Posterior cingulate gyrus (tissue), 11 donors: ENCODE measurements at places on chromosomes 1 and 21.

DNA sequence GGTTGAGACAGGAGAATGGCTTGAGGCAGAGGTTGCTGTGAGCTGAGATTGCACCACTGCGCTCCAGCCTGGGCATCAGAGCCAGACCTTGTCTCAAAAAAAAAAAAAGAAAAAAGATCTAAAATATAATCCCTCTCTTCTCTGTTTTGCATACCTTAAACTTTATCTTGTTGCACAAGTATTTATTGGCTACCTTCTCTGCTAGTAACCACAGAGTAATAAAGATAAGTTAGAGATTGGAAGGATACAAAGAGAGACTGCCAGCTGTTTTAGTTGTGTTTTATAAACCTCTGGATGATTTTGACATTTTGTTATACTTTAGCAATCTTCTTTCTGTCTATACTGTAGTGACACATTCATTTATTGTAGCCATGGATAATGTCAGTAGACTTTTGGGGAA, 27.7 kb downstream of the AGO3 start:
- DNase-seq = no peak

- DNase-seq = no peak
These were observed 73.9 kb downstream of the RAB3GAP2 start for GRCh38 chr1:220198186-220199005.

GRCh38 chr21:45145146-45145545, 70.8 kb downstream of the ADARB1 start:
- DNase-seq = no peak

GRCh38 chr1:85048296-85049064, at the start of gene MCOLN3:
Gene MCOLN3 (minus strand): TSS chr1:85048500. CDS start chr1:85045360, 3,140 bp downstream.
- DNase-seq = no peak

DNA sequence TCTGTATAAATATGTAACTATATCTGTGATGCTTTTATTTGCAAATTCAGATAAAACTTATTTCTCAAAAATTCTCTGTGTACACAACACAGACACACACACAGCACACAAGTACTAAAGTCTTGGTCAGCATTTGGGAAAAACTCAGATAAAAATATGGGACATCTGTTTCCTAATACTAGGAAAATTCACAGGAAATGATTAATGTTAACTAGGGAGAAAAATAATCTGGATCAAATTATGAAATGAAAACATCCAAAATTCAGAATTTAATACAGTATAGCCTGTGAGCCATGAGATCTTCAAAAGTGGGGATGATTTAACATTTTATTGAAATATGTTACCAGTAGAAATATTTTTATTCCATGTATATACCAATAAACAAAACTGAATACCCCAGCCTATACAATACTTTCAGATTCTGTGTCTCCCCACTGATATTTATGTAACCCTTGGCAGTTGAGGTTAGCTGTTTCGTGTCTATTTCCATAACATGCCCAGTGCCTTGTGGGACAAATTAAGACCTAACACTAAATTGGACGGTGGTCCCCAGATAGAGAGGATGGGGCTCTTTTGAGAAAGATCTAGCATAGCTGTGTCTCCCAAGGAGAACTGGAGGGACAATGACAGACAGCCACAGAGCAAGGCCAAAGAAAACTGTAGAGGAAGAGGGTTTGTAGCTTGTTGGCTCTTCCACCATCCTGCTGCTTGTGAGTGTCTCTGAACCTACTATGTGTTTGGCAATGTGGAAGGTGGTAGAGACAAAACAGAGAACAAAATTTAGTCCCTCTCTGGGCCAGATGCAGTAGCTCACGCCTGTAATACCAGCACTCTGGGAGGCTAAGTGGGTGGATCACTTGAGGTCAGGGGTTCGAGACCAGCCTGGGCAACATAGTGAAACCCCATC, 47.2 kb downstream of the GNG12 start:
- no peak for DNase-seq

- DNase-seq = no peak
These were observed 135.9 kb downstream of the FGGY start for GRCh38 chr1:59432531-59433439.

DNA sequence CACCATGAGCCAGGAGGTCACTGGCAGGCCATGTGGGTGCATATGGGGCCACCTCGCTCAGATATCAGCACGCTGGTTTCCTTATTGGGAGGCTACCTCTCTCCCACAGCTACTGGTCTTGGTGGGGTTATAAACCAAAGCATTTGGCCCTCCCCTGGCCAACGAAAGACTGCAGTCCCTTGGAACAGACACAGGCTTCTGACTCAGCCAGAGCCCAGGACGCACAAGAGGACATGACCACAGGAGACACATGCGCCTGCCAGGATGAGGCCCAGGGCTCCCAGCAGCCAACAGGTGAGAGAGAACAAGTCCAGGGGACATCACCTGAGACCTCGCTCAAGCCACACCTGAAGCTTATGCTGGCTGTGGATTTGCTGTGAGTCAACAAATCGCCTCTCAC, 13.8 kb downstream of the NPHP4 start:
- no peak for DNase-seq

DNA sequence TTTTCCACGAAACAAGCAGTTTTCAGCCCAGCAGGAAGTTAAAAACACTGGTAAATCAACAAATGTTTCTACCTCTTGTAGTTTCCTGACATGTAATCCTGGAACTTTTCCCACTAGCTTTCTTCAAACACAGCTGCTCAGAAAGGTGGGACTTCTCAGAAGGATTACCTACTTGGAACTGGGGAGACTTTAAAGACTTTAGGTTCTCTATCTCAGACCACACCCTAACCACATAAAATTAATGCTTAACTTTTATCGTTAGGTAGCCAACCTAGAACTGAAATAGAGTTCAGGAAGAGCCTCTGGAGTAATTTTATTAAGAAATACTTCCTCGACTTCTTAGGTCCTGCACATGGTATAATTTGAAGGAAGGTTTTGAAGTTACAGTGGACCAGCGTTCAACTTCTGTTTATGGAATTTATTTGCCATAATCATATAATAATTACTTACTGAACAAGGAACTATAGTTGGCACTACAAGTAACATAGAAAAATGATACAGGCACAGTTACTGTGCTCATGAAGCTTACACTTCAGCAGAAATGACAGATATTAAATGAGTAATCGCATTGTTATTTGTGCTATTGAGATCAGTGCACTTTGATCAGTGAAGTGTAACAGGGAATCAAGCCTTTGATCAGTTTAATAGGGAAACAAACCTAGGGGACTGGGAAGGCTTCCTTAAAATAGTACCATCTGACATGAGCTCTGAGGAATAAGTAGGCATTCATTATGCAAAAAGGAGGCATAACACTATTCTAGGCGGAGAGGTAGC, at the start of gene BCL2L15:
Gene BCL2L15, minus strand, starts transcription at position 180 of the 774 bp plus-strand sequence. CDS start 206 bp downstream, outside the sequence.
- DNase-seq = no peak

DNA sequence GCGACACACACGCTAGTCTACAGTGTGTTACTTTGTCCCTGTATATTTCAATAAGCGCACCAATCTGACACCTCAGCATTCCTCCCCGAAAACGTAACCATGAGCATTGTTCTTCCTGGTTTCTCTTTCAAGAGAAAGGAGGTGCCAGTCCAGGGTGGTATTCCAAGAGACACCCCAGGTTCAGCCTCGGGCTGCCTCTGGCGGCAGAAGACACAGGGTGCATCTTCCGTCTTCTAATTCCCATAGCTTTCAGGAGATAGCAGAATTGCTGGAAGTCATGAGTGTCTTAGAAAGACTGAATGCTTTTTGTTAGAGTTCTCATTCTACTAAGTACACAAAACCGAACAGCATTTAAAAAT, 15.9 kb upstream of the RGS8 start:
- DNase-seq = no peak

DNA sequence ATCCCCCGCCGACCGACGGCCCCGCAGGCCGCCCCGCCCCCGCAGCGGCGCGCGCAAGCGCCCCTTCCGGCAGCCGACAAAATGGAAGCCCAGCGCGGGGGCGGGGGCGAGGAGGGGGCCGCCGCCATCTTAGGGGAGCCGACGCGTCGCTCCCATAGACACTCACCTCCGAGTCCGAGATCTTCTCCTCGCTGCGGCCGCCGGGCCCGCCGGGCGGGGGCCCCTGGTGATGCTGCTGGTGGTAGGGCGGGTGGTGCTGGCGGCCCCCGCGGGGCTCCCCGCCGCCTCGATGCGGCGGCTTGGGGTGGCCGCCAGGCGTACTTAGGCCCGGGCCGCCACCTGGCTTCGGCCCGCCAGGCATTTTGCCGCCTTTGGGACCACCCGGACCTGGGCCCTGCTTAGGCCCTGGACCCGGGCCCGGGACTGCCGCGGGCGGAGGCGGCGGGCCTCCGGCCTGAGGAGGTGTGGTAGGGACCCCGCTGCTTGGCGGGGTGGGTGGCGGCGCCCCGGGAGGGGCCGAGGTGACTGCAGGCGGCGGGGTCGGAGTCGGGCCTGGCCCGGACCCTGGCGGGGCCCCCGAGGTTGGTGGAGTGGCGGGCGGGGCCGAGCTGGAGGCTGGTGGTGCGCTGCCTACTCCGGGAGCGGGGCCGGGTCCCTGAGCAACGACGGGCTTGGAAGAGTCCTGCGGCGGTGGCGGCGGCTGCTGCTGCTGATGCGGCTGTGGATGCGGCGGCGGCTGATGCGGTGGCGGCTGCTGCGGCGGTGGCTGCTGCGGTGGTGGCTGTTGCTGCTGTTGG, 691 bp downstream of the SFPQ start:
- DNase-seq = peak; percentile 75

GRCh38 chr1:209485167-209485566, 98.3 kb upstream of the CAMK1G start:
- peak; percentile 68 for DNase-seq

DNA sequence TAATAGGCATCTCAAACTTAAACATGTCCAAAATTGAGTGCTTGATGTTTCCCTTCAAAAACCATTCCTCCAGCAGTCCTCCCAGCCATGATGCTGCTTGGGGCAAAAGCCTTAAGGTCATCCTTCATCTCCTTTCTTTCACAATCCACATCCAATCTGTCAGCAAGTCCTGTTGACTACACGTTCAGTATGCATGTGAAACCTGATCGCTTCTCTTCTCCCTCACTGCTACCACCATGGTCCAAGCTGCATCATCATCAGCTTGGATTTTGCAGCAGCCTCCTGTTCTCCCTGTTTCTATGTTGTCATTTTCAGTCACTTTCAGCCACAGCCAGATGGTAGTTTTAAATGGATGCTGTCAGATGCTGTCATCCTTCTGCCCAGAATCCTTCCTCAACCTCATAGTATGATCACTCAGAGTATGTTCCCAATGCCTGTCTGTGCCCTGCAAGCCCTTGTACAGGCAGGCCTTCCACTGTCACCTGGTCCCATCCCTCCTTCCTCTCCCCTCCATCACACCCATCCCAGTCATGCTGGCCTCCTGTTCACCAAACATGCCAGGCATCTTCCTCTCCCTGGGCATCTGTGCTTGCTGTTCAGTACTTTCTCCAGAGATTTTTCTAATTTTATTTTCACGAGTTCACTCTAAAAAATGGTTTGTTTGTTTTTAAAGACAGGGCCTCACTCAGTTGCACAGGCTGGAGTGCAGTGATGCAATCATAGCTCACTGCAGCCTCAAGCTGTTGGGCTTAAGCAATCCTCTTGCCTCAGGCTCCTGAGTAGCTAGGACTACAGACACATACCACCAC, 66.0 kb downstream of the SYDE2 start:
- DNase-seq = no peak

DNA sequence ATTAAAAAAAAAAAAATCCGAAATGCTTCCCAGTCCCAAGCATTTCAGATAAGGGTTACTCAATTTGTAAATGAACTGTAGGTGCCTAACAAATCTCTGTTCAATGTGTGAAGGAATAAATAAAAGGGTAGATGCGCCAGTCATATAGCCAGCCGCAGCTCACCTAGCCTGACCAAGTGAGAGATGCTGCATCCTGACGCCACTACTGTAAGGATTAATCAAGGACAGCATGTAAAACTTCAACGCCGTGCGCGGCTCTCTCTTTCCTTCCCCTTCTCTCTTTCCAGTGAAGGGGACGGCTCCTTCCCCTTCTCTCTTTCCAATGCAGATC, 441 bp downstream of the PPT1 start:
- DNase-seq = no peak

DNA sequence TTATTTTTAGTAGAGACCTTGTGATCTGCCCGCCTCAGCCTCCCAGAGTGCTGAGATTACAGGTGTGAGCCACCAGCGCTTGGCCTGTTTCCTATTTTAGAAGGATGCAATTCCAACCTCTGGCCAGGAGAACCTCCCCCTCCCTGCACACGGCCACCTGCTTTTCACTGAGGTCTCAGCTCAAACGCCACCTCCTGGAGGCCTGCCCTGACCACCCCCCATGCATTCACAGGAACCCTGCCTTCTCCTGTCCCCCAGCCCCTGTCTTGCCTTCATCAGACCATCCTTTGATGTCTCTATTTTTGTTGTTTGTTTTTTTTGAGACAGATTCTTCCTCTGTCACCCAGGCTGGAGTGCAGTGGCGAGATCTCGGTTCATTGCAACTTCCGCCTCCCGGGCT, 2.3 kb downstream of the SRM start:
- DNase-seq = no peak

GRCh38 chr1:43296207-43296606, 4.6 kb upstream of the TIE1 start:
- DNase-seq = no peak

- no peak for DNase-seq
These were observed 32.9 kb upstream of the UTS2 start for GRCh38 chr1:7885513-7886404.

DNA sequence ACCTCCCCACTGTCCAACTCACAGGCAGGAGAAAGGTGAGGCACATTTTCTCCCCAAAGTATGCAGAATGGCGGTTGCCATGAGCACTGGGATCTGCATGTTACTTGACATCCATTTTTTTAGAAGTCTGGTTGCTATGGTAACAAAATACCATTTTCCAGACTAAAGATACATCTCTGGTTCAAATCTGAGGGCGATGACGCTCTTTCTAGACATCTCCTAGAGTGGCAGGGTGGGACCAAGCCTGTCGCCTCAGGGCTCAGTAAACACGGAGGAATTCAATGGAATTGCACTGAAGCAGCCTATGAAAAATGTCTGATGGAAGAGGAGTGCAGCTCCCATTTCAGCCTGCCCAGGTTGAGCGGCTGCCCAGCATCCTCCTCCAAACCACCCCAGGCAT, 21.5 kb upstream of the FAM43B start:
- no peak for DNase-seq

GRCh38 chr1:221856228-221857093, 114.6 kb upstream of the DUSP10 start:
- no peak for DNase-seq

DNA sequence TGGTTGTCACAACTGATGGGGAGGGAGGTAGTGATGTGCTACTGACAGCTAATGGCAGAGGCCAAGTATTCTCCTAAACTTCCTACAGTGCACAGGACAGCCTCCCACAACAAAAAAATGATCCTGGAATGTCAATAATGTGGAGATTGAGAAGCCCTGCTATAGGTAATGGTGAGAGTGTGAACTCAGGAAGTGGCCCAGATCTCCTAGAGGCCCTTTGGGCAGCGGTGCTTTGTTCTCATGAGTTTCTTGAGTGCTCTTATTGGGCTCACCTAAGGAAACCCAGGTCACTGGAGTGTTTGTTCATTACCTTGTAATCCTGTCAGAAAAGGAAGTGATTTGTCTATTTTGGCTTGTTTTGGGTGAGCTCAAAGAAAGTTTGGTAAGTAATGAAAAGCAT, 5.9 kb downstream of the OTUD3 start:
- DNase-seq = no peak

GRCh38 chr1:201282931-201283829, at the start of gene PKP1:
Gene PKP1 (plus strand): TSS chr1:201283506. CDS start chr1:201283703, 197 bp downstream.
- peak; percentile 30 for DNase-seq

- no peak for DNase-seq
These were observed 8.9 kb upstream of the MRPL55 start for GRCh38 chr1:228118040-228118439.
